ENCODE measurements at places on chromosomes 4 and X.

DNA sequence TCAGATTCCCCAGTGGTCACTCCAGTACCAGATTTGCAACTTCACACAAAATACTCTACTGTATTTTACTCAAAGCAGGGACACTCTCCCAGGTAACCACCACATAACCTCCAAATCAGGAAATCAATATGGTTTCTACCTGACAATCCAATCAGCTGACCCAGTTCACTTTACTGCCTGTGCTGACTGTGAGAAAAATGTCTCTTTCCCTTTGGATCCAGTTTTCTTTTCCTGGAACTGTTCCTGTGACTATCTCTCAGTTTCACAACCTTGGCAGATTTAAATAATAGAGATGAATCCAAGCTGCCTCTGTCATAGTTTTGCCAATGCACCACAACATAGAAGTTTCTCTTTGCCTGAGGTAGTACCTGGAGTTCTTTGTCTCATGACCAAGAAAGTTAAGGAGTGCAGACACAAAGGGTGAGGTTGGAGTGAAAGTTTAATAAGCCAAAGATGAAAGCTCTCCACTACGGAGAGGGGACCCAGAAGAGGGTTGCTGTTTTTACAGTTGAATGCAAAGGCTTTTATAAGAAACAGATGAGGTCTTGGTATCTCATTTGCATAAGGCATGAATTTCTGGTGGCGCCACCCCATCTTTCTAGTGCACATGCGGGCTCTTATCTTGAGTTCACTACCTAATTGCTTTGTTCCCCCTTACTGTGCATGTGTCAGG is 29.7 kb upstream of the IL9R start:
- DNase-seq: no peak

GRCh38 chr4:183014361-183015084 is 84.5 kb upstream of the WWC2 start:
- no peak for DNase-seq

GRCh38 chr4:69060651-69061308 is 35.5 kb upstream of the UGT2B7 start:
- DNase-seq: no peak

DNA sequence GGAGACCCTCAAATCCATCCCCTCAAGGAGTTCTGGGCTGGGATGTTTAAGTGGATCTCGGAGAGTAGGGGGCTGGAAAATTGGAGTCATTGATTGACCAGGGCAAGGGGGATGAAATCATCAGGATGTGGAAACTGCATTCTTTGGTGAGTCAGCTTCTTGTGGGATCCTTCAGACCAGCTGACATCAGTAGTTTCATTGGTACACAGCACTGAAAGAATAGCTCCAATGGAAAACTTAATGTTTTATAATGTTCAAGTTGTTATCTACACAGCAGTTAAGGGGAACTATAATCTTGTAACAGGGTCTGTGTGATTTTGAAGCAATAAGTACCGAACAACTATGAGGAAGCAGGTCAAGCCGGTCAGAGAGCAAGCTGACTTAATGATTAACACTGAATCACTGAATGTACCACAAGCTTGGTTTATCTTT is 506.1 kb downstream of the RPA4 start:
- no peak for DNase-seq

DNA sequence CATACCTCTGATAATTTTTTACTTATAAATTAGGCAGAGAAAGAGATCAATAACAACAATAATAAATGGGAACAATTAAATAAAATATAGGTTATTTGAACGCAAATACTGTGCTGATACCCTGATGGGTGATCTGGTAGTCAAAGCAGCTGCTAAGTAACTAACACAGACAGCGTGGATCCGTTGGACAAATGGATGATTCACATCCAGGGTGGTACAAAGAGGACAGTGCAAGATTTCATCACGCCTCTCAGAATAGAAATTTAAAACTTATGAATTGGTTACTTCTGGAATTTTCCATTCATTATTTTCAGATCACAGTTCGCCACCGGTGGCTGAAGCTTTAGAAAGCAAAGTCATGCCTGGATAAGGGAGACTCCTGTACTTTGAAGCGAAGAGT is 1066.0 kb upstream of the ADGRL3 start:
- DNase-seq: no peak

- DNase-seq: no peak
Measured at GRCh38 chr4:153974452-153974851, 185.6 kb upstream of the SFRP2 start.
